ENCODE measurements at places on chromosomes 4 and X. TPM values are rescaled to one million over a fixed set of nuclear protein-coding genes. Genes with fewer than 3 reads are reported as not detected.

- DNase-seq = no peak
These were observed 582.0 kb downstream of the ADGRL3 start for GRCh38 chr4:61782133-61782532.

- DNase-seq = peak; percentile 81
These were observed 147.5 kb downstream of the TSPAN5 start for GRCh38 chr4:98510757-98511517.

- DNase-seq = no peak
These were observed 17.4 kb upstream of the ADH4 start for GRCh38 chr4:99161373-99162099.

GRCh38 chrX:7233580-7234406 lies 85.8 kb upstream of the PUDP start:
- no peak for DNase-seq

- no peak for DNase-seq
These were observed 25.2 kb upstream of the FGFR3 start for GRCh38 chr4:1767770-1768366.

DNA sequence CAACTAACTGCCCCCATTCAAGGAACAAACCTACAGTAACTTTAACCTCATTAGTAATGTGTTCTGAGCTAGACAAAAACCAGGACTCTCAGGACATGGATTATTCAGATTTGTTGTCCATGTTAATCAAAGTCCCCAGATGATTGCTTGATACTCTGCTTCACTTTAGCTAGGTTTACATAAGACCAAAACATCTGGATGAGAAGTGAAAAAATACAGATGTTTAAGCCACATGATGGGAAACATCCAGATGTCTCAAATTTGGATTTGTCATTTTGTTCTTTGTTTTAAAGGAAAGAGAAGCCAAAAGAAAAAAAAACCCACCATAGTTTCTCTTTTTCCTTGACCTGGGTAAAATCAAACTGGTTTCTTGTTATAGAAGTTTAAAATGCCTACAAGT lies 48.5 kb upstream of the NRK start:
- no peak for DNase-seq

DNA sequence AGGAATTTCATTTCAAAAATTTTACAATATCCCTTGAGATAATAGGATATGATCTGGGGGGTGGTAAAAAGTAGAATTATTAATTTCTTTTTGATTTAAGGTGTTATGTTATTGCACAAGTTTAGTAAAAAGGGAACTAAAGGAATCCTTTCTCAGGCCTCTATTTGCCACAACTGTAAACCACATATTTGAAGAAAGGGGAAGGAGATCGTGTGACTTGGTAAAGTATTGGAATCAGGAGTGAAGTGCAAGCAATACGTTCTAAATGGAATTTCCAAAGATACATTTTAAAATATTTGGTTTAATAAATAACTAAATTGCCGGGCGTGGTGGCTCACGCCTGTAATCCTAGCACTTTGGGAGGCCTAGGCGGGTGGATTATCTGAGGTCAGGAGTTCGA lies 35.3 kb upstream of the SCRG1 start:
- no peak for DNase-seq

DNA sequence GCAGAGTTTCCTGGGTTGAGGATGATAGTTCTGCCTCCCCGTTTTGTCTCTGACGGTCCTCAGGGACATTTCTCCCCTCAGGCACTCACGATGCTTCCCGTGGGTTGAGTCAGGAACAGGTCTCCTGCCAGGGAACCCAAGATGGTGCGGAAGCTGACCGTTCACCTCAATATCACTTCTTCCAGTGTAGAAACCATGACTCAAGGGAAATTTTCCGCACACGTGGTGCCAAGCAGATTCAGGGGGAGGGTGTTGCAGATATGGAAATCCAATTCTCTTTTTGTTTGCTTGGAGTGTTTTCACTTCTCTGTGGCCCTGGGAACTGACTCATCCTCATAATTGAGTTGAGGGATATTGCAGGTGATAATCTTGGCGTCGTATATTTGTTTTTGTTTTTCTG lies 46.7 kb downstream of the CXorf49B start:
- no peak for DNase-seq

- DNase-seq = peak; percentile 46
These were observed 64.4 kb upstream of the C4orf54 start for GRCh38 chr4:99722006-99722405.

GRCh38 chr4:37095925-37096324 lies 148.6 kb upstream of the NWD2 start:
- no peak for DNase-seq

DNA sequence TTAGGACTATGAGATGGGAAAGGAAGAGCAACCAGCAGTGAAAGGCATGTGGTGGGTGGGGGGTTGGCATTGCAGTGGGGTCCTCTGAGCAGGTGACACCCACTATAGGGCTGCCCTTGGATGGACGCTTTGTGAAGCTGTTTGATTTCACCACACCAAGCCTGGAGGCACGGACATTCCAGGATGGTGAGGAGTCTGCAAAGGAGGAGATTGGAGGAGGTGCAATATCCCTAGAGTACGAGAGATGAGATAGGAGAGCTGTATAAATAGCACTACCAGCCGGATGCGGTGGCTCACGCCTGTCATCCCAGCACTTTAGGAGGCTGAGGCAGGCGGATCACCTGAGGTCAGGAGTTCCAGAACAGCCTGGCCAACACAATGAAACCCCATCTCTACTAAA lies 42.3 kb downstream of the SHOX start:
- DNase-seq = no peak

DNA sequence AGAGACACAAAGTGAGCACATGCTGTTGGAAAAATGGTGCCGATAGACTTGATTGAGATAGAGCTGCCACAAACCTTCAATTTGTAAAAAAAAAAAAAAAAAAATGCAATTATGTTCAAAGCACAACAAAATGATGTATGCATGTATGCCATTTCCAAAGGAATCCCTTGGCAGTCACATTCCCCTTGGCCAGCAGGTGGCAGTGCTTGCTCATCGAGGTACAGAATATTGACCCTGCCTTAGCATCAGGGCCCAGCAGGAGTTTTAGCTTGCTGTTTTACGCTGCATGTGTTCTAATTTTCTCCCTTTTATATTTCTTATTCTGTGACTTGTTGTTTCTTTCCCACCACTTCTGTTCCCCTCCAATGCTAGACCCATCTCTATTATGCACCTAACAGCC lies 34.5 kb upstream of the CYBB start:
- DNase-seq = peak; percentile 29

DNA sequence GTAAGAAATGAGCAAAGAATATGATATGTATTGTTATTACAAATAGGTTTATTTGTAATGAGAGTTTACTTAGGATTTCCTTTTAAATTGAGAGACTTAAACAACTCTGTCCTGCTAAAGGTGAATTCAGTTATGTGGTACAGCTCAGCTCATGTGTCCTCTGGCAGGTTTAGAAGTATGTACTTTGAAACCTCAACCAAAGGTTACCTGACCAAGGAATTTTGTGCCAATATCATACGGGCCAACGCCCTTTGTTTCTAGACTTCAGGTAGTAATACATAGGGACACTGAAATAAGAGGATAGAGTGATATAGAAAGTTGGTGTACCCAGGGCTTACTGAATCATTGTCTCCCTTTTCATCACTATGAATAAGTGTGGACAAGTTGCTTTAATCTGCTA lies 25.7 kb downstream of the SLAIN2 start:
- DNase-seq = no peak

- DNase-seq = no peak
These were observed 298.8 kb upstream of the CTSO start for GRCh38 chr4:156252358-156252921.

GRCh38 chr4:14771504-14772175 lies 230.6 kb upstream of the CPEB2 start:
- DNase-seq = peak; percentile 73

GRCh38 chrX:101655534-101655933 lies 4.1 kb downstream of the ARMCX2 start:
- DNase-seq = no peak

DNA sequence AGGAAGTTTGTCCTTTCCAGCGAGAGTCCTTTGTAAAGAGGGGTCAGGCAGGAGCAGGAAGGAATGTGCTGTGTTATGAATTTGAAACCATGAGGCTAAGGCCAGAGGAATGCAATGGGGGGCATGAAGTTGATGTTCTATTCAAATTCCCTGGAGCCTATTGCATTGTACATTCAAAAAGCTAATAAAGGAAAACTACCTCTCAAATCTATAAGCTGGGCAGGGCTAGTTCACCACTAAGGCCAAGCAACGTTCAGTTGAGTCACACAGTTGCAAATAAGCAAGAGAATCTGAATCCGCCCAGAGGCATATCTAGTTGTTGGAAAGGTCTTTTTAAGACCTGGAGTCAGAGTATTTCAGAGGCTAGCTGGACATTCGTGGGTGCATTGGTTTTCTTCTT lies 148.3 kb downstream of the DCTD start:
- no peak for DNase-seq

GRCh38 chr4:85756938-85757337 lies 282.0 kb downstream of the ARHGAP24 start:
- DNase-seq = no peak

DNA sequence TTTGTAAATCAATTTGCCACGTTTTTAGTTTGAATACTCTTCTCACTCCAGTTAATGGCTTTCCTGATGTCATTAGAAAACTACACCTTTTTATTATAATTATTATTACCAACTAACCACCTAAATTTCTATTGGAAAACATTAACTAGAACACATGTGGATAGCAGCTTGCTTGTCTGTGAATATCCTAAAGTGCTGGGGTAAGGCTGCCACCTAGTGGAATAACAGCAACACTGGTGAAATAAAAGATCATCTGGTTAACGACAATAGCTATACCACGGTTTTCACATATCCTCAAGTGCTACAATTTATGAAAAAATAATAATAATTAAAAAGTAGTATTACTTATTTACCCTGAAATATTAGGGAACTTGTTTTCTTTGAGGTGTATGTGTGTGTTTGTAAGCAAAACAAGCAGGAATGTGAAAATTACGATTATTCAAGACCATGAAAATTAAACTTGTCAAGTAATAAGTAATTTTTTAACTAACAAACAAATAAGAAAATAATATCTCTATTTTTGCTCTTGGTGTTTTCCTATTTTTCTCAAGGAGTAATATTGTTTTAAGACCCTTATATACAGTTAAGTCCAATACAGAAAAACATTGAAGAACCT lies 130.1 kb upstream of the TECRL start:
- peak; percentile 15 for DNase-seq

DNA sequence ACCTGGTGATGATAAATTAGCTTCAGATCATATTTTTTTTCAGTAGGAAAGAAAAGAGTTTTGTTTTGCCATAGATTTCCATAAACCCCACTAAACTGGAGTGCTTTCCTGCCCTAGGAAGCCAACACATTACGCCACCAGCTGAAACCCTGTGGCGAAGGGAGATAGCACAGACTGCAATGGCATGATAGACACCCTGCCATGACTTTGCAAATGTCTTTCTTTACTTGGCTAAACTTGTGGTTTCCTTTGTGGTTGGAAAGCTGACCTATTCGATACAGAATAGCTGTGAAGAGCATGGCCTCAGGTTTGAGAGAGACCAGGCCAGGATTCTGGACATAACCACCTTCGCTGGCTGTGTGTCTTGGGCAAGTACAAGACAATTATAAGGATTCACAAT lies 19.1 kb downstream of the MFAP3L start:
- no peak for DNase-seq

WDR17 gene
- 0.16 TPM for polyA plus RNA-seq

KLHL13 gene
- polyA plus RNA-seq = 2.7 TPM

SMR3B gene
- polyA plus RNA-seq = not detected

CXCR3 gene
- not detected for polyA plus RNA-seq

SHOX gene
- polyA plus RNA-seq = not detected

MAGEB17 gene
- polyA plus RNA-seq = not detected

MAOB gene
- not detected for polyA plus RNA-seq

TAF7L gene
- 0.06 TPM for polyA plus RNA-seq

TMPRSS11F gene
- not detected for polyA plus RNA-seq

FAM184B gene
- polyA plus RNA-seq = 0.01 TPM

QDPR gene
- polyA plus RNA-seq = 45.0 TPM

Data from foreskin keratinocyte (primary cell).